CD4-positive, alpha-beta T cell (primary cell): ENCODE measurements at places on chromosomes 2 and 18. TPM values are rescaled to one million over a fixed set of nuclear protein-coding genes. Genes with fewer than 3 reads are reported as not detected.

The CFAP65 gene
- total RNA-seq, result not detected

DNA sequence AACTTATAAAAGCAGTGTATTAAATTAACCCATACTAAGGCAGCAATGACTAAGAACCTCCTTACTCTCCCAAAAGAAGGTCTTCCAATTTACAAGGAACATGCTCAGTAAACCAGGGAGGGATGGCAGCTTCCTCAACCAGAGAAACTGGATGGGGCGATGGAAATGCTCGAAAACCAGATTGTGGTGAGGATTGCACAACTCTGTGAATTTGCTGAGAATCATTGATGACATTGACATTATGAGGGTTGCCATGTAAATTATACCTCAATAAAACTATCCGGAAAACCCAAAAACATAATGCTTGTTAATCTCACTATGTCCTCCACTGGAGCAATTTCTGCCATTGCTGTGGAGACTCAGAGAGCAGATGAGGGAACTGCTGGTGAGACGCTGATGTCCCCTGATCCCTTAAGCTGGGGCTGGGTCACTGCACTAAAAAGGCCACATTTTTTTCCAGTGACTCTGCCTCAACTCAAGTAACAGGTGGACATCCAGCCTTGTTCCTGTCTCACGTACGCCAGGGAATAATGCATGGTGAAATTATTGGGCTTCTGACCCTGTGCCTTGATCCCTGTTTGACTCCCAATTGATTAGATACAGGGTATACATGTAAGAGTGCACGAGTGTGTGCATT is 288.3 kb downstream of the CYP26B1 start:
- no peak for DNase-seq

GRCh38 chr18:58322464-58322863 is 278.4 kb downstream of the NEDD4L start:
- no peak for DNase-seq

GRCh38 chr2:241818943-241819270 is 9.9 kb downstream of the NEU4 start:
- DNase-seq, result no peak

GRCh38 chr2:151052850-151053660 is 208.6 kb downstream of the RBM43 start:
- no peak for DNase-seq

DNA sequence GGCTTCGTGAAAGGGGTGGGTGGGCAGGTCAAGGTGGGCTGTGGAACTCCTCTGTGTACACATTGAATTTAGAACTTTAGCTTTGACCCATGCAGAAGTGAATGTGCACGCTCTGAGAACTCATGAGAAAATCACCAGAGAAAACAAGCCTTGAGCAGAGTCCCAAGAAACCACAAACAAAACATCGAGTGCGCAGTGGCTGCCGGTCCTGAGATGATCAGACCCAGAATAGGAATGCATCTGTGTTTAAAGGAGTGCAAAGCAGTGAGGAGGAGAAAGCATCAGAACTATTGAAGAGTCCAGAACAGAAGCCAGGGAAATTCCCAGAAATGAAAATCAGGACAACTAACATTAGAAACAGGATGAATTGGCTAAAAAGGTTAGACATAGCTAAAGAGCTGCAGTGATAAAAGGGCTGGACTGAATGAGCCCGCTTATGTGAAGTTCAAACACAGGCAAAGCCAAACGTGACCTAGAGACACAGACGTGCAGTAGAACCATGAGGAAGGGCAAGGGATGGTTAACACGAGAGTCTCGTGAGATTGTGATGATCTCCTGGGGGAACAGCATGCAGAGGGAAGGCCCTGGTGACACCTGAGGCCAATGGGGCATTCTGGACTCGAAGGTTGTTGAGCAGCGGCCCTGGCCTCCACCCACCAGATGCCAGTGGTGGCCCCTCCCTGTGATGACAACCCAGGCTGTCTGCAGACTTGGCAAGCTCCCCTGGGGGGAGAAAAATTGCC is 16.4 kb upstream of the TXNL4A start:
- DNase-seq, result no peak

The RNU2-63P gene
- total RNA-seq, result 2.6 TPM

The KCNF1 gene
- not detected for total RNA-seq
